ENCODE measurements at places on chromosomes 5 and 9.

- no peak for DNase-seq
Observed at GRCh38 chr9:124676159-124676551, 95.0 kb downstream of the NR6A1 start.

- DNase-seq: no peak
Observed at GRCh38 chr5:178399701-178400095, 167.1 kb upstream of the PHYKPL start.

DNA sequence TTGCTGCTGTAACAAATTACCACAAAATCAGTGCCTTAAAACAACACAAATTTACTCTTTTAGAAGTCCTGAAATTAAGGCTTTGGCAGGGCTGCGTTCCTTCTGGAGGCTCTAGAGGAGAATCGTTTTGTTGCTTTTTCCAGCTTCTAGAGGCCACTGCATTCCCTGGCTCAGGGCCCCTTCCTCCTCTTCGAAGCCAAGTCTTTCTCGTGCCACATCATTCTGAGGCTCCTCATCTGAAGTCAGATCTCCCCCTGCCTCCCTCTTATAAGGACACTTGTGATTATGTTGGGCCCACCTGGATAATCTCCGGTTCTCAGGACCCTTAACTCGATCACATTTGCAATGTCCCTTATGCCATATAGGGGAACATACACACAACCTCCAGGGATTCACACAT is 48.0 kb downstream of the SLC22A5 start:
- no peak for DNase-seq

DNA sequence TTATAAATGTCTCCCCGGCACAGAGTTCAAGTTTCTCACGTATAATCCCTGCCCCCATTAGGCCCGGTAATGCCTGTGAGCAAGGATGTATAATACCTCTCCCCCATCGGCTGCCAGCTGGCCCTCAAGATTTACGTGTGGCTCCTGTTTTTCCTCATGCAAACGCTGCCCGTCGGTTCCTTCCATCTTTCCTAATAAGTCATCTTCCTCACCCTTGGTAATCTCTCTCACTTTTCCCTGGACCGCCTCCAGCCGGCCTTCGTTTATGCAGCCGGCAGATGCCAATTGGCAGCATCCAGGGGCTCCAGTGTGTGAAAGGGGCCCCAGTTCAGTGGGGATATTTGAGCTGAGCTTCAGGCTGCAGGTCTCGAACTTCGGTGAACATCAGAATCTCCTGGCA is 86.5 kb upstream of the NEURL1B start:
- no peak for DNase-seq

- no peak for DNase-seq
Observed at GRCh38 chr5:76714751-76715485, 1.0 kb upstream of the F2R start.

DNA sequence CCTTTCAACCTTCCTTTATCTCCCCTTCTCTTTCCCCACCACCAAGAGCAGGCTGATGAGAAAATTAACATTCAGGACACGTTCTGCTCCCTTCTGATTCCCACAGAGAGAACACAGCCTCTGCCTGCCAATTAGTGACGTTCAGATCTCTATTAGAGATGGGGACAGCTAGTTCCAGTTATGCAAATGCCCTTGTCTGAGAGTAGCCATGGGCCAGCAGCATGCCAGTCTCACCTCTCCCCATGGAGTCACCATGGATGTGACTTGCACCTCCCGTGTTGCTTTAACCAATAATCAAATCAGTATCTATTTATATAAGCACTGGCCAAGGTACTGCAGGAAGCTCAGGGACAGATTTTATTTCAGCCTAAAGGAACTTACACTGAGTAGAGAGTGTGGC is 61.3 kb downstream of the KCNIP1 start:
- no peak for DNase-seq

DNA sequence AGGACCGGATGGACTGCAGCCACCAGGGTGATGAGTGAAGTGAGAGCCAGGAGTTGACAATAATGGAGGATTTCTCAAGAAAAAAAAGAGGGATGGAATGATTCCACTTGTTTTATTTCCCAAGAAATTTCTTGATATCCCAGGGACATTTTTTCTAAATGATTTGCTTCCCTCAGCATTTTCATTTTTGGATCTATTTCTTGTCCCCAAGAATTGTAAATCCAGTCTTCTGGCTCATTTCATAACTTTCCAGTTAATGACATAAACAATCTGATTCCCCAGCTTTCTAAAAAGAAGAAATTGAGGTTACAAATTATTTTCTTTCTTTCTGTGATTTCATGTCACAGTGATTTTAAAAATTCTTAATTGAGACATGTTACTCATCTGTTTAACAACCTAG is 446.5 kb downstream of the PRR16 start:
- no peak for DNase-seq

DNA sequence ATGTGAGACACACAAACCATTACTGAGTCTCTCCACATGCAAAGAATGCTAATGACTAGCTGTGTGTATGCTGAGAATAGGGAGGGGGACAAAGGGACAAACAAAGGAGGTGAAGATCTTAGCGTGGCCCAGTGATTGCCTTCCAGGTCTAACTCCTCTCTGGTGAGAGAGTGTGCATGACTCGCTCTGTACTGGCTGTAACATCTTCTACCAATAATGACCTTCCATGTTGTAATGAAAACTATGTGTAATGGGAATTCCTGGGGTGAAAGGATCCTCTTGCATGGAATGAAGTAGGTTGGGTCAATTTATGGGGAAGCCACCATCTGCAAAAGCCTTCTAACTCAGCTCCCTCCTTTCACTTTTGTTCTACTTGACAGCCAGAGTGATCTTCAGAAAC is 24.4 kb upstream of the GPR151 start:
- DNase-seq: no peak

GRCh38 chr5:15544039-15544438 is 44.1 kb downstream of the FBXL7 start:
- no peak for DNase-seq

DNA sequence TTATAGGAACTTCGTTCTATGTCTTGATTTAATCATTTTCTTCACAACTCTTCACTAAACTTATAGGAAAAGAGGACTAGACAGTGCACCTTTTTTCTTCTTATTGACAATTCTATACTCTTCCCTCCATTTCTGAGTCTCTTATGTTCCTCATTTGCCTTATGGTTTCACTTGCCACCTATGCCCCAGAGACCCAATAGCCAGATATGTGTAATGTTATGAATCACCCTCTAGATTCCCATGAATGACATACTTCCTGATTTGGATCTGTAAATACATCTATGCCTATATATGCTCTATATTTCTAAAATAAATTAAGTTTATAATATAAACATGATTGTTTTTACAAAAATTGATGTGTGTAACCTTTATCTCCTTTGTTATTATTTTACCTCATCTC is 514.1 kb upstream of the MEF2C start:
- no peak for DNase-seq

- no peak for DNase-seq
Observed at GRCh38 chr5:78598973-78599372, 49.6 kb downstream of the LHFPL2 start.

- no peak for DNase-seq
Observed at GRCh38 chr5:87361031-87361445, 51.7 kb downstream of the CCNH start.
